ENCODE measurements at places on chromosomes 4 and X.

DNA sequence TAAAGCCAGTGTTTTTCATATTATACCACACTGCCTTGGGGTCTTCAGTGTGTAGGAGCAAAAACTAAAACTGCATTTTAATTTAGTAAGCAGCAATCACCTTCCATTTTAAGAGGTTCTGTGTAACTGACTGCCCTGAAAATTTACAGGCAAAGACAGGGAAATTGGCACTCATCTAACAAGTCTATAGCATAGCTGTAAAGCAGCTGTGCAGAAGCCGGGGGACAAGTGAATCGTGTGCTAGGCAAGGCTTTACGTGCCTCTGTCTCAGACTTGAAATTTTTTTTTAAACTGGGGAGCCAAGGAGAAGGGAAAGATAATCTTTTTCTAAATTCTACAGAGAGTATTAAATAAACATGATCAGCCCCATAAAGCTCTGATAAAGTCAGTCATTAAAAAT, 39.7 kb downstream of the TSPAN5 start:
- DNase-seq = no peak

DNA sequence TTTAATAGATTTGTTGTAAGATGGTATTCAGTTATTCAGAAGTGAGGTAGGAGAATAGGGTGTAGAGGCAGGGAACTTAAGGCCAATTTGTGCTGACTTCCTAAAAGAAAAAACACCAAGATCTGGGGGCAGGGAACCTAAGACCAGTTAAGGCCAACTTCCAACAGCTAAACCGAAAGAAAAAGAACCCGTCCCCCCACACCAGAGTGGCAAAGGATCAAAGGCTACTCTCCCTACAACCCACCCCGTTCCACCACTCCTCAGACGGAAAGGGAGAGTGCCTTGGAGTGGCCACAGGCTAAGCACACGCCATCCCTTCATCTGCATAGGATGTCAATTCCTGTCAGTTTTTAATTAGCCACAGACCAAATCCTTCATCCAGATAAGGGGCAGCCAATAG, 3.7 kb upstream of the ZNF718 start:
- DNase-seq = no peak

DNA sequence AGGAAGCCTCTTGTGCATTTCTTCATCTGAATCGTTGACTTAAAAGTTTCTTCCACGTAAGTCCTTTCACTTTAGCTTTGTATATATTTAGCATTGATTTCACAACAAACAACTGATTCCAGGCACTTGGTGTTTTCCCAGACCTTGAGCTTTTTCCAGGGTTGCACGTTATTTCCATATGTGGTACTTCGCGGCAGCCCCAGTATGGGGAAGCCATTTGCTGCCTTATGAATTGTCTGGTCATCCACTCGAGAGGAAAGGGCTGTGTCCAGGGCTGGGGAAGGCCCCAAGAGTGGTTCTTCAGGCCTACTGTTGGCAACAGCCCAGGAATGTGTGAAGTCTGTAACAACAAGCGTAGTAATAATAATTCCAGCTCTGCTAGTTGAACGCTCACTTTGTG, 2.8 kb upstream of the TLR8 start:
- no peak for DNase-seq

GRCh38 chr4:88706574-88706973, 8.9 kb upstream of the NAP1L5 start:
- no peak for DNase-seq

DNA sequence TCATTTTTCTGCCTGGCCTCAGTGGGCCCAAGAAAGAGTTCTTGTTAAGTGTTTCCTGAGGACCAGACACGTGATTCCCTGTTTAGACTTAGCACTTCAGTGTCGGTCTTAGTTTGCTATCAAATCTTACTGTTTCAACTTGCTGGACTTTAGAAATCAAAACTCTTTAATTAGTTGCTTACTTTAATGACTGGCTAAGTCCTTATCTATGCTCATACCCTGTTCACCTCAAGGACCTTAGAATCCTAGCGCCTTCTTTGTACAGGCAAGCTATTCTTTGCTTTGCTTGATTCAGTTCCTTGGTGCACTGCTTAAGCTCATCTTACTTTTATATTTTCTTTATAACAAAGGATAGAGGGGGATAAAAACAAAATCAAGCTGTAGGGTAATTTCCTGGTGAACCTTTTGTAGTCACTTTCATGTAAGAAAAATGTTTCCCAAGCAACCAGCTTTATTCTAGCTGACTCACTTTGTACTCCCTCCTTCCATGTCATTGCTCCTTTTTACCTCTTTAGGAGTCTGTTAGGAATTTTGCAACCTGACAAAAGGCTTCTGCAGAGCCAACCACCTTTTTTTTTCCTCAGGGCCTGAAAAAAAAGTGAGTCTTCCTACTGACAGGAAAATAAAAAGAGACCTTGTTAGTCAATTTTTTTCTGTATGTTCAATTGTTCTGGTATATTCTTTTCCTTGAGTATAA, 14.7 kb downstream of the WDR44 start:
- no peak for DNase-seq

DNA sequence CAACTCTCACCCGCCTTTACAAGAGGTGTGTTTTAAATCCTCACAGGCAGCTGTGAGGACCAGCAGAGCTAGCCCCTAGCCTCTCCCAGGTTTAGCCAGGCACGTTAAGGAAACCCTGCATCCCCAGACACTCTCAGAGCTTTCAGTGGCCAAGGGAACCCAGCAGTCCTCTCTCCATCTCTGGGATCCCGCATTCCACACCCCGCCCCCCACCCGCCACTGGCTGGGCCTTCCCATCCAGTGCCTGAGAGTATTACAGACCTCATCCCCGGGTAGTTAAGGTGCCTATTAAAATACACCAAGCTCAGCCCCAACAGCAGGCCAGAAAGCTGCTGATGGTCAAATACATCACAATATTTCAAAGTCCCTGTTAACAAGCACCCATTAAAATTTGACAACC, 256.2 kb downstream of the BCOR start:
- DNase-seq = no peak

DNA sequence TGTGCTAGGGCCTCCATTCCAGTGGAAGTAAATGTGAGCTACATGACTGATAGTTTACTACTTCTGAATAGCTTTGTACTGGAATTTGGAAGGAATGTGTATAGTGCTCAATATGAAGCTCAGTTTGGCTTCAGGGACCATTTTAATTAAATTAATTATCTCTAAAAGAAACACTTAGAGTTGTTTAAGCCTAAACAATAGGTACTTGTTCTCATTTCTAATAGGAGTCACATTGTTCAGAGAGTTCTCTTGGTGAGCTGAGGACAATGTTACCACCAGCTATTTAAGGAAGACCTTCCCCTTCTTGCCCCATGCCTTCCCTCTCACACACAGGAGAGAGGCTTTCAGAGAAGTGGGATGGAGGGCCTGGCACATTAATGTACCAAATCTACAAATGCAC, 78.3 kb downstream of the CHIC2 start:
- no peak for DNase-seq

- DNase-seq = peak; percentile 74
Measured at GRCh38 chrX:49172280-49172780, 632 bp downstream of the PLP2 start.

DNA sequence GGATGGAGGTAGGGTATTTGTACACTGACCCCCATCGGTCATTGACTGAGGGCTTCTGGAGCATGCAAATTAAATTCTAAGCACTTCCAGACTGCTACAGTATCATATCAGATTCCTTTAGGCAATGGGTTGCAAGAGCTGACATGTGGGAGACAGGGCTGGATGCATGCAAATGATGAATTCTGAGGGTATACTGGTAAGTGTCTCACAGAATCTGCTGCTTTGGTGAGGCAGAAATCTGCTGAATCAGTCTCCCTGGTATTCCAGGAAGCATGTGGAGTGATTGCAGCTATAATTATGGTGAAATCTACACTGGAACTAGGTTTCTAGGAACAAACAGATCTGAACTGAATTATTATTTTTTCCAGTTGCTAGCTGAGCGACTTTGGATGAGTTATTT, 684.9 kb upstream of the MAGEB2 start:
- no peak for DNase-seq

DNA sequence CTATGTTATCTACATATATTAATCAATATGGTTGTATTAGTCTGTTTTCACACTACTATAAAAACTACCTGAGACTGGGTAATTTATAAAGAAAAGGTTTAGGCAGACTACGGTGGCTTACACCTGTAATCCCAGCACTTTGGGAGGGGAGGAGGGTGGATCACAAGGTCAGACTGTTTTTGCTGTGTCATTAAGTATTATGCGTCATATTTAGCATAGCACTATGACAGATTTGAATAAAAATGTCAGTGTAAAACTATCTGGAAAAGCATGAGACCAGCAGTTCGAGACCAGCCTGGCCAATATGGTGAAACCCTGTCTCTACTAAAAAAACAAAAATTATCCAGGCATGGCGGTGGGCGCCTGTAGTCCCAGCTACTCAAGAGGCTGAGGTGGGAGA, 209.7 kb upstream of the ARHGAP24 start:
- no peak for DNase-seq

GRCh38 chr4:132227151-132227856, 921.8 kb upstream of the PCDH10 start:
- no peak for DNase-seq

DNA sequence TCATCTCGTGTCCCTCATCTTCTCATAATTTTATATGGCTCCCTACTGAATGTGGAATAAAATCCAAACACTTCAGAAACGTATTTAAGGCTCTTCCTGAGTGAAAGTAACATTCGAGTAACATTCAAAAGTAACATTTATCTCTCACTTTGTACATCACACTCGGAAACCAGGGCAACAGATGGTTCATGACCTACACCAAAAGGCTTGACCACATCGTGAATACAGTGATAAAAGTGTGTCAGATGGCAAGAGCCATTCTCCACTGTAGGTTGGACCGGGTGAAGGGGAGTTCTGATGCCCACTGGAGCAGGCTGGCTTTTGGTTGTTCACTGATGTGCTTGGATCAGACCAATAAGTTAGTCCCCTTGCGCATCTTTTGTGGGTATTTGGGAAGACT, 5.6 kb upstream of the LIMCH1 start:
- no peak for DNase-seq

- DNase-seq = peak; percentile 85
Measured at GRCh38 chrX:71254092-71254963, at the start of gene ZMYM3. ZMYM3 (minus strand) TSS chrX:71254140; CDS start chrX:71253255, 885 bp downstream.

DNA sequence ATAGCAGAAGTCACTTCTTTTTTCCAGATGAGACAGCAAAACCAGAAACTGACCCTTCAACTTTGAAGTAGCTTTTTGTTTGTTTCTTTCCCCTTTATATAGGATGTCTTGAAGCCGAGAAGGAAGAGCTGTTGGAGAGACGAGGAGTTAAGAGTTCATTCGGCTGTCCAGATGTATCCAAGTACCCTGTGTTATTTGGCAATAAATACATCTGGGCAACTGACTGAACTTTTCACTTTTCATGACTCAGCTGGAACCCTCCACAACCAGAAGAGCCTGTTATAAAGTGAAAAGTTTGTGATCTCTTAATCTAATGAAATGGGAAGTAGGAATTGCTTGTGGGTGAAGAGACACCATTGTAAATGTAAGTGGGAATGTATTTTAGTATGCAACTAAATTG, 131.2 kb downstream of the HTR2C start:
- no peak for DNase-seq
